Aorta (tissue), 5 donors: ENCODE measurements at places on chromosomes 1 and 21. TPM values are rescaled to one million over a fixed set of nuclear protein-coding genes. Genes with fewer than 3 reads are reported as not detected.

GRCh38 chr1:32962248-32962896, 2.2 kb downstream of the RNF19B start:
- no peaks in the 10 kb centered on the region for H3K4me1 ChIP-seq
- peak overlapping the region; percentile 90 for H3K4me3 ChIP-seq
- H3K27ac ChIP-seq, result no peak overlapping the region
- no peaks in the 10 kb centered on the region for H3K27me3 ChIP-seq
- H3K36me3 ChIP-seq, result no peaks in the 10 kb centered on the region
- no peak for DNase-seq

- H3K27me3 ChIP-seq, result no peaks in the 10 kb centered on the region
- no peak for DNase-seq
- H3K27ac ChIP-seq, result no peak overlapping the region
- no peaks in the 10 kb centered on the region for H3K36me3 ChIP-seq
- peaks cover 4% of the 10 kb centered on the region for H3K4me1 ChIP-seq
These were observed 43.6 kb upstream of the IFFO2 start for GRCh38 chr1:19000065-19000464.

DNA sequence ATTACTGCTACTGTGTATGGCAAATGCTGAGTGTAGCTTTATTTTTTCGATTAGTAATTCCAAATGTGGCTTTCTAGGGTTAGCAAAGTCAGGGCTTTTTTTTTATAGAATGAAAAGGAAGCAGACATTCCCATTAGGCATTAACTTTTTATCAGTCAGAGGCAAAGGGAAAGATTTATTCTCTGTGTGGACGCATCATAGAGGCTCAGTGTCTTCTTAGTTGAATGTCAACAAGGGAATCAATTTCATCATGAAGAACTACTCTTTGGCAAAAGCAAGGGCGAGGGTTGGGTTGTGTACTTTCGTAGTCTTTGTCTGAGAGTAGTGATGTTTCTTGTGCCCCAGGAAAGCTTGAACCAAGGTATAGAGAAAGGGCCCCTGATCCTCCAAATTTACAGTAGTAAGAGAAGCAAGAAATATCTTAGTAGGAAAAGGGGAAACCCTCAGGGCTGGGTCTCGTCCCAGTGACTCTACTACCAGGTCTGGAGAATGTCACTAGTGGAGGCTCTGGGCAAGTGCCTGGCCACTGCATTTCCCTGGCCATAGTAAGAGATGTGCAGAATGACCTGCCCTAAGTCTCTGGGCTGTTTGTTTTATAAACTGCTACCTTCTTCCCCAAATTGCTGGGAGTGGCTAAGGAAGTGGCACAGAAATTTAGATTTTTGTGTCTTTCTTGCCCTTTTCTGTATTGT, 30.0 kb upstream of the MACF1 start:
- DNase-seq, result no peak
- H3K4me3 ChIP-seq, result no peak overlapping the region
- peaks cover 13% of the 10 kb centered on the region for H3K4me1 ChIP-seq
- no peaks in the 10 kb centered on the region for H3K36me3 ChIP-seq

PCSK9 gene
- 0.13 TPM for total RNA-seq

CHRNB2 gene
- total RNA-seq, result not detected

OLIG1 gene
- total RNA-seq, result not detected
